ENCODE measurements at places on chromosomes 2 and 18.

DNA sequence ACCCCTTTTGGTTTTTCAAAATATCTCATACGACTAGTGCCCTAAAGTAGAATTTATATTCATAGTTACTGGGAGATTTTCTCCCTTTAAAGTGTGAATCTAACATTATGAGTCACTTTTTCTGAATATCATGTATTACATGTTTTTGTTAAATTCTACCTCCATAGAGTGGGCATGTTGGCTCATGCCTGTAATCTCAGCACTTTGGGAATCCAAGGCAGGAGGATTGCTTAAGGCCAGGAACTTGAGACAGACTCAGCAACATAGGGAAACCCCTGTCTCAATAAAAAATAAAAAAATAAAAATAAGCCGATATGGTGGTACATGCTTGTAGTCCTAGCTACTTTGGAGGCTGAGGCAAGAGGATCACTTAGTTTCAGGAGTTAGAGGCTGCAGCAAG, 45.3 kb upstream of the UNC80 start:
- no peak for DNase-seq

DNA sequence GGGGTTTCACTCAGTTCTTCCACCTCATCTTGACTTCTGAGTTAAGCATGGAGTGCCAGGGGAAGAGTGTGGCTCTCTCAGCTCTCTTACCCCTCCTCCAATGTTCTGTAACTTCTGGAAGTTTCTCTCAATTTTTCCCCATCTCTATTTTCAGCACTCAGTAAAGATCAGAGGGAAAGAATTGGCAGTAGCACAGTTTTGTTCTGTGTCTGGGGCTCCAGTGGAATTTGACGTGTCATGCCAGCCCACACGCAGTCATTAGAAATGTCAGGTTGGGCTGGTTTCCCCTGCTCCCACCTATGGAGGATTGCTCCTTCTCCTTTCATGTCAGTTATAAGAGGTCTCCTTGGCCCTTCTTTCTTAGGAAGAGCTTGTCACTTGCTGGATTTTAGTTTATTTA, 104.6 kb upstream of the COL3A1 start:
- no peak for DNase-seq

DNA sequence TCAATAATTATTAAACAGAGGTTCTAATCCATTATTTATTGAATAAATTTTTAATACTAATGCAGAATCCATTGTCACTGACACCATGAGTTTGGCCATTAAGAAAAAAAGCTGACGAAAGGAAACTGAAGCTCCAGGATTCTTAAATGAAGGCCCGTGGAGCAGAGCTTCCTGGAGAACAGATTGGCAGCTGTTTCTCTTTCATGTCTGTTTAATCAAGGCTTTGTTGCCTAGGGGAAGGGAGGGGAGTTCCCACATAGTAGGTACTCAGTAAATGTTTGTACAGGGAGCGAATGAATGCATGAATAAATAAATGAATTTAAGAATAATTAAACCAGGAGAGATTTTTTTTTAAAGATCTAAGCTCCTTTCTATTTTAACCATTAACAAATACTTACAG, 315.1 kb upstream of the KLHL29 start:
- no peak for DNase-seq

- no peak for DNase-seq
Observed at GRCh38 chr2:44969936-44970335, 28.4 kb downstream of the SIX3 start.

GRCh38 chr2:71561441-71562267, 108.3 kb downstream of the DYSF start:
- DNase-seq, result no peak

GRCh38 chr2:170503971-170504809, 210.9 kb upstream of the SP5 start:
- DNase-seq, result no peak

- no peak for DNase-seq
Observed at GRCh38 chr2:102366406-102367112, 11.0 kb downstream of the IL18R1 start.

DNA sequence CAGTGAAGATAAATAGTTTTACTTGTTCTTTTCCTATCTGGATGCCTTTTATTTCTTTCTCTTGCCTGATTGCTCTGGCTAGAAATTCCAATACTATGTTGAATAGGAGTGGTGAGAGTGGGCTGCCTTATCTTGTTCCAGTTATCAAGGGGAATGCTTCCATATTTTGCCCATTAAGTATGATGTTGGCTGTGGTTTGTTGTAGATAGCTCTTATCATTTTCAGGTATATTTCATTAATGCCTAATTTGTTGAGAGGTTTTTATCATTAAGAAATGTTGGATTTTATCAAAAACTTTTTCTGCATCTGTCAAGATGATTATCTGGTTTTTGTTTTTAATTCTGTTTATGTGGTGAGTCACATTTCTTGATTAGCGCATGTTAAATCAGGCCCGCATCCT, 655.8 kb downstream of the NUP35 start:
- no peak for DNase-seq

GRCh38 chr2:5740817-5741216, 48.6 kb downstream of the SOX11 start:
- DNase-seq, result no peak

All from GM20000 (cell line).